ENCODE measurements at places on chromosomes 2 and 18.

DNA sequence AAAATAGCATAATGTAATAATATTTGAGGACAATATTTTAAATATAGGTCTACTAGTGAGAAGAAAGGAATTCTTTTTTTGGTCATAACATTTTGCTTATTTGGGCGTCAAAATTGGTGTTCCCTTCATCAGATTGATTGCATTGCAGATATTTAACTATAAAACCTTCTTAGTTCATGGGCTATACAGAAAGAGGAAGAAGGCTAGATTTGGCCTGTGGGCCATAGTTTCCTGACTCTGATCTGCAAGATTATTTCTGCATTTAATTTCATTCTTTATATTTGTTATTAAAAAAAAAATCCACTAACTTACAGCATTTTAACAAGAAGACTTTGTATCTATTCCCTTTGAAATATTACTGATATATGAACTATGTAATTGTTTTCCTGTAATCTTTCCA, 31.9 kb downstream of the PIKFYVE start:
- DNase-seq, result no peak

- DNase-seq, result no peak
These were observed 228.6 kb downstream of the SETBP1 start for GRCh38 chr18:44909191-44909719.

- DNase-seq, result no peak
These were observed 195.0 kb downstream of the EPHA4 start for GRCh38 chr2:221377066-221377465.

GRCh38 chr2:72963423-72964145, 46.3 kb downstream of the EMX1 start:
- DNase-seq, result no peak

DNA sequence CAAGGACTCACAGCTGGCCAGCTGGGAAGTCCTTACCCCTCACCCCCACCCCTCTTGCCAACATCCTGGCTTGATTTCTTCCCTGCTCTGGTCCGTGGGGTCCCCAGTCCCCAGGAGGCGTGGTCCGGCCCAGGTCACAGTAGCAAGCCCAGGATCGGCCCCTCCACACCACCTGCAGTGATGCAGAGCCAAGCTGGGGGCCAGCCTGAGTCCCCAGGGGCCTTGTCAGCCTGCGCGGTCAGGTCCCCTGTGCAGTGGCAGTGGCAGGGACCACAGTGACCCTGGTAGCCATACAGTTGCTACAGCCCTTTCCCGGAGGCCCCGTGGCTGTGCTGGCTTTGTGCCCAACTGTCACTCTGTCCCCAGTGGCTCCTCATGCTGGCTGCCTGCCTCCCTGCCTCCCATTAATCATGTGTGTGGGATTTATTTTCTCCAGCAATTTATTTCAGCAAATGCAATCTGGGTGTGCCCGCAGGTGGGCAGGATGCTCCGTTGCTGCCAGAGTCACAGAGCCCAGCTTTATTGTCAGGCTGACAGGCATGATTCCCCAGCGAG, 8.8 kb upstream of the PRSS56 start:
- no peak for DNase-seq

DNA sequence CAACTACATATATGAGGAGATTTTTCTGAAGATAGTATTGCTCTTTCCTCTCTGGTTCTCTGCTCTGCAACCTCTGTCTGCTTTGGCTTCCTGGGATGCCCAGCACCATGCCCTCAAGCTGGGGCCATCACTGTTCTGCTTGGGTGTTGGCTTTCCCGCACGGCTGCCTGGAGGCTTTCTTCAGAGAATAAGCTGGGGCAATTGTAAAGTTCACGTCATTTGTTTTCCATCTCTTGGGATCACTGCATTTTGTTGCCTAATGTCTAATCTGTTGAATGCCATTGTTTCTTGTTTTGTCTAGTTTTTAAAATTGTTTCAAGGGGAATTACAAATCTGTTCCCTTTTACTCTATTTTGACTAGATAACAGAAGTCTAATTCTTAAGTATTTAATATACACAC, 437.3 kb upstream of the NRP2 start:
- DNase-seq, result no peak

- no peak for DNase-seq
These were observed 99.7 kb downstream of the ARHGEF4 start for GRCh38 chr2:130936451-130936850.

GRCh38 chr18:8052237-8052701, 485.2 kb downstream of the PTPRM start:
- DNase-seq, result no peak

- no peak for DNase-seq
These were observed 729.1 kb downstream of the BCL11A start for GRCh38 chr2:59824314-59824713.
